Transverse colon (tissue), 4 donors: ENCODE measurements at places on chromosomes 13 and 19.

DNA sequence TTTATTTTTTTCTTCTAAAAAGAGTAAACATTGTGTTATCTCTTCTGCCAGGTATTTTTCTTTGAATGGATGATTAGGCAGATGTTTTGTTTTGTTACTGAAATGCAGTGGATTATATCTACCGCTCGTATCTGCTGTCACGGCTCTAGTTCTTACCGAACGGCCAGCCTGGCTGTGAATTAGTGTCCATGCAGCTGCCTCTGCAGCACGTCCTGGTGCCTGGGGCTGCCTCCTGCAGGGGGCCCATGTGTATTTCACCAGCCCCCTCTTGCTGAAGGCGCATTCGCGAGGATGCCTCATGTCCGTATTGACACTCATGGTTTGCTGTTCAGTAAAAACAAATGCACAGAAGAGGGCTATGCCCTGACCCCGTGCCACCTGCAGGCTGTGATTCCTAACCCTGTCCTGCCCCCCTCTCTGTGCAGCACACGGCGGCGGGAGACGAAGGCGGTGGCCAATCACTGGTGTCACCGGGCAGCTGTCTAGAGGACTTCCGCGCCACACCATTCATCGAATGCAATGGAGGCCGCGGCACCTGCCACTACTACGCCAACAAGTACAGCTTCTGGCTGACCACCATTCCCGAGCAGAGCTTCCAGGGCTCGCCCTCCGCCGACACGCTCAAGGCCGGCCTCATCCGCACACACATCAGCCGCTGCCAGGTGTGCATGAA, 49.9 kb downstream of the RAB20 start:
- no peak for DNase-seq

DNA sequence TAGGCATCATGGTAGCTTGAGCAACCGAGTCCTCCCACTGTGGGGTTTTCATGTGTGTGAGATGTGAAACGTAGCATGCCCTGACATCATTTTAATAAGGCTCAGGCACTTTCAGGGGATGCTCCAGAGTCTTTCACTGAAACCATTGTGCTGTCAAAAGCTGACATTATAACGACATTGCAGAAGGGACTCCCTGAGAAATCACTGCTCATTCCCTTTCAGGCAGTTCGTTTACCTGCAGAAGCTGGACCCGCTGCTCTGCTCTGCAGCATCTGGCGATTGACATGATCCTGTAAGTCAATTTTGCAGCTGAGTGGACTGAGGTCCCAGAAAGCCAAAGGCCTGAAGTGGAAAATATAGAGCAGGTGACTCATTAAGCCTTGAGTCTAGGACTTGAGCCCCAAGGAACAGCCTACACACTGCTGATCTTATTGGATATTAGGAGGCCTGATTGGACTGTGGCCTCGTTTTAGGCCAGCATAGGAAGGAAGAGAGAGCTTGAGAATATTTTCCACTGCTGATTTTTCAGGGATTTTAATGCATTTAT, 54.0 kb upstream of the CNMD start:
- DNase-seq = no peak

- DNase-seq = no peak
These were observed 10.9 kb upstream of the VSIG10L start for GRCh38 chr19:51352783-51353360.

DNA sequence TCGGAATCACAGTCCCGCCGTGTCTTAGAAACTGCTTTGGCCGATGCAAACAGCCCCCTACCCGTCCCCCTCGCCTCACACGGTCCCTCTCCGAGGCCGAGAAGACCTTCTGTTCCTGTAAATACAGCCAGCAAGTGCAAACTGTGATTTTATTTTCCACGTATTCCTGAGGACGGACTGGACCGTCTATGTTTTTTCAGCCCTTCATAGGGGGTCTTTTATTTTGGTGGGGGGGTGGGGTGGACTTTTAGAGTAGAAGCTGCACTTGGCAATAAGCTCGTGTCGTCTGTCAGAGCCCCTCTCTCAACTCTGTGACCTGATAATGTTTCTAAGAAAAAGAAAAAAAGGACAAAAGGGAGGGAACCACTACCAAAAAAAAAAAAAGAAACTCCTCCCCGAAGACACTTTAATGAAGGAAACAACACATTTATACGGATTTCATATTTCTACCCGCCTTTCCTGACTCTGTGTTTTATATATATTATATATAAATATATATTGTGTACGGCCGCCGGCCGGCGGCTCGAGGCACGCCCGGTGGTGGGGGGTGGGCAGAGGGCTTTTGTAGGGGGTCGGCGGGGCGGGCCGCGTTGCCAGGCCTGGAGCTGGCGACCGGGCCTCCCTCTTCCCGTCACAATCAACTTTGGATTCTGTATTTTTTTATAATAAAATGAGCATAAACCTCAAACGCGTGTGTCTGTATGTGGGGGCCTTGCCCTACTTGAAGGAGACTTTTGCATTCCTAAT, 15.2 kb downstream of the EFNA2 start:
- no peak for DNase-seq
